Thymus (tissue), 14 donors: ENCODE measurements at places on chromosomes 1 and 21. TPM values are rescaled to one million over a fixed set of nuclear protein-coding genes. Genes with fewer than 3 reads are reported as not detected.

DNA sequence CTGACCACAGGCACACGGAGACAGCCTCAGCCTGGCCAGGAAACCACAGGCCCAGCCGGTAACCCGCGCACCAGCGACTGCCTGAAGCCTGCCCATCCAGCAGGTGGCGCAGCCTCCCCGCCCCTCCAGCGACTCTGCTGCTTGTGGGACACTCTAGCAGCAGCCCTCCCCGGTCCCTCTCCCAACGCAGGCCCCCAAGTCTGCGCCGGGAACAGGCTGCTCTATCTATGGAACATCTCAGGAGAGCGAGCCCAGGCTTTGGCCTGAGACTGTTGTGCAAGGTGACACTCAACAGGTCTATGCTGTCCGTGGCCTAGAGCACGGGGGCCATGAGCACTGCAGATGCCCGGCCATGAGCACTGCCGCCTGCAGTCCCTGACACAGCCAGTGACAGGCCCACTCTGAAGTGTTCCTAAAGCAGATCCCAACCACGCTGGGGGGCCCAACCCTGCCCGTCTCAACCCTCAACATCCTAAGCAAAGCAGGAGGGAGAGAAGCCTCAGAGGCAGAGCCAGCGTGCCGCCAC is 28.4 kb downstream of the WDR4 start:
- H3K4me3 ChIP-seq: no peak overlapping the region
- no peaks in the 10 kb centered on the region for H3K4me1 ChIP-seq
- peaks cover 80% of the 10 kb centered on the region for H3K36me3 ChIP-seq
- H3K27ac ChIP-seq: no peak overlapping the region
- no peaks in the 10 kb centered on the region for H3K27me3 ChIP-seq
- no peak for DNase-seq

DNA sequence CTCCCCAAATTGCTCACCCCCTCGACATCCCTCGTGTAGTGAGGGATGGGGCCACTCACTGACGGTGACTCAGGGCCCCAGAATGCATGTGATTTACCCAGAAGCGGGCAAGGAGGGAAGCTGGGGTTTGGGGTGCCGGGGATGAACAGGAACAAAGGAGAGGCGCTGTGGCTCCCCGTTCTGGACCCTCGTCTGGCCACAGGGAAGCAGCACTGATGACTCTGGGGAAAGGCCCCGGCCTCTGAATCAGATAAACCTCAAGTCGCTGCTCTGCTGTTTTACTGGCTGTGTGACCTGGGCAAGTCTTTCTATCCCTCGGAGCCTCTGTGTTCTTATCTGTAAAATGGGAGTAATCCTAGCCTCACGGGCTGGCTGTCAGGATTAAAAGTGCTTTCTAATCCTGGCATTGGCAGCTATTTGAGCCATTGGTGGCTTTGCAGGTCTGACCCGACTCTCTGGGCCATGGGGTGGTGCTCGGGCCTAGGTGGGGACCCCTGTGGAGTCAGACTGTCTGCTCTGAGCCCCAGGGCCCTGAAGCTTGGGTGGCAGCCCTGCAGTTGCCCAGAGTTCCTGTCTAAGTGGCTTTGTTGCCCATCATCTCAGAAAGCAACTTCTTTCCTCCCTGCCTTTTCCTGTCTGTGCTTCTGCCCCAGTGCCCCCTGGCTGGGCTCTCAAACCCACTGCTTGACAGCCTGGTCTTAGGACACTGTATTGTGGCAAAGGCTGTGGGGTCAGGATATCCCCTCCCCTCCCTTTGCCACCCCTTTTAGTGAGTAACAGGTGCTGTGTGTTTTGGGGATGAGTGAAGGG is 5.5 kb downstream of the TNFRSF1B start:
- H3K4me1 ChIP-seq: peaks cover 13% of the 10 kb centered on the region
- H3K27ac ChIP-seq: peak overlapping the region; percentile 84
- H3K4me3 ChIP-seq: no peak overlapping the region
- no peak for DNase-seq
- no peaks in the 10 kb centered on the region for H3K36me3 ChIP-seq

DNA sequence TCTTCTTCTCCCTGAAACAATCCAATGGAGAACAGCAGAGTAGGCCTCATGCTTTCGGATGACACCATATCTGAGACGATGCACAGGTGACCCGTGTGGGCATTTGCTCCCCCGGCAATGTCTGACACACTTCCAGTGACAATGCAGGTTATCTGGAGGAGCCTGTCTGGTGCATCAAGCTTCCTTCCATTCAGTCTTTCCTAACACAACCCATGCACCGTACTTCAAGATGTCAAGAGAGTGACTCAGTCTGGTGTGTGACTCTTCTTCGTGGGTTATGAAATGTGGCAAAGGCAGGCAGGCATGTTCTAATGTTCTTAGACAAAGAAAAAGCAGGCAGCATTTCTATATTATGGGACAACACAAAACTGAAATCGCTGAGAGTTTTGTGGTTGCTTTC is 159.1 kb downstream of the EDEM3 start:
- no peaks in the 10 kb centered on the region for H3K36me3 ChIP-seq
- no peak for DNase-seq
- H3K27ac ChIP-seq: no peak overlapping the region
- H3K4me3 ChIP-seq: no peak overlapping the region
- H3K4me1 ChIP-seq: no peaks in the 10 kb centered on the region
- H3K27me3 ChIP-seq: no peaks in the 10 kb centered on the region

GRCh38 chr1:2251786-2252185 is 23.7 kb downstream of the SKI start:
- H3K4me3 ChIP-seq: no peak overlapping the region
- H3K36me3 ChIP-seq: peaks cover 10% of the 10 kb centered on the region
- no peaks in the 10 kb centered on the region for H3K27me3 ChIP-seq
- no peak for DNase-seq
- peaks cover 74% of the 10 kb centered on the region for H3K4me1 ChIP-seq

DNA sequence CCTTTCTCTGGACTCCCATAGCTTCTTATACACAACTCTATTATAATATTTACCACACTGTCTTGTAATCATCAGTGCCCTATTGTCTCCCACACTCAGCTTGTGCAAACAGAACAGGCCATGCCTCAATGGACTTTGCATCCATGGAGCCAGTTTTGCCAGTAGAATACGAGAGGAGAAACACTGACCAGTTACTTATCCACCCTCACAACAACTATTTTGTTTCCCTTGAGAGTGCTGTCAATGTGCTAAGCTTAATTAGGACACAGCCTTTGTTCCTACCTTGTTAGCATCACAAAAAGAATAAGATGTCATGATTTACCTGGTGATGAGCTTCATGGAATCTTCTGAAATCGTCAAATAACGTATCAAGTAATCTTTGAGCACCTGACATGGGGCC is 18.1 kb upstream of the LRRC52 start:
- H3K27me3 ChIP-seq: no peaks in the 10 kb centered on the region
- H3K4me3 ChIP-seq: no peak overlapping the region
- no peaks in the 10 kb centered on the region for H3K4me1 ChIP-seq
- H3K27ac ChIP-seq: no peak overlapping the region
- no peaks in the 10 kb centered on the region for H3K36me3 ChIP-seq
- no peak for DNase-seq

GRCh38 chr1:16422041-16422440 is 15.2 kb downstream of the SPATA21 start:
- no peak overlapping the region for H3K4me3 ChIP-seq
- no peaks in the 10 kb centered on the region for H3K27me3 ChIP-seq
- H3K4me1 ChIP-seq: peaks cover 9% of the 10 kb centered on the region

GRCh38 chr21:15221799-15222386 is 157.1 kb upstream of the NRIP1 start:
- DNase-seq: no peak
- H3K4me3 ChIP-seq: no peak overlapping the region
- no peaks in the 10 kb centered on the region for H3K36me3 ChIP-seq
- H3K27me3 ChIP-seq: no peaks in the 10 kb centered on the region

DNA sequence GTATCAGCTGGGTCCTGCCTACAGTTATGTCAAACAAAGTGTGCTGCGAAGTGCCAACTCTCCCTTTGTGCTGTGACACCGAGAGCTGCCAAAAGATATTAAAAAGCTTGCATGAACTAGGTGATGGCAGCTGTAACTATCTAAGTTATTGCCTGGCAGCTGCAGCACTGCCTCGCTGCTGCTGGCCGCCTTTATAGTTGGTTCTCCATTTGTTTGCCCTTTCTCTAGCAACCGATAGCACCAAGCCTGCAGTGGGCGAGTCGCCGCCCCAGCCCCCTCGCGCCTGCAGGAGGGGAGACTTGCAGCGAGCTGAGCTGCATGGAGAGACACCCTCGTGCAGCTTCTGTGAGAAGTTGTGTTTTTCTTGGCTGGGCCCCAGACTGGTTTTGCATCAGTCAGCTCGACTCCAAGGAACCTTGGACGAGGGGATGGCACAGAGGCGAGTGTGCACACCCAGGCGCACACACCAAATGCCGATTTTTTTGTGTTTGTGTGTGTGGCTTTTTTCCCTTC is 330.6 kb downstream of the RPS6KC1 start:
- H3K4me3 ChIP-seq: no peak overlapping the region
- H3K36me3 ChIP-seq: no peaks in the 10 kb centered on the region
- no peaks in the 10 kb centered on the region for H3K4me1 ChIP-seq
- DNase-seq: no peak

- DNase-seq: no peak
- no peak overlapping the region for H3K27ac ChIP-seq
- no peaks in the 10 kb centered on the region for H3K36me3 ChIP-seq
- H3K4me3 ChIP-seq: no peak overlapping the region
- peaks cover 8% of the 10 kb centered on the region for H3K4me1 ChIP-seq
Measured at GRCh38 chr1:25671929-25672328, 55.3 kb downstream of the MAN1C1 start.

OR2T11 gene
- total RNA-seq: under 0.01 TPM

CCDC30 gene
- 1.9 TPM for total RNA-seq

- H3K27me3 ChIP-seq: peaks cover 12% of the 10 kb centered on the region
- no peak overlapping the region for H3K27ac ChIP-seq
- no peak overlapping the region for H3K4me3 ChIP-seq
- peaks cover 4% of the 10 kb centered on the region for H3K4me1 ChIP-seq
- H3K36me3 ChIP-seq: peaks cover 2% of the 10 kb centered on the region
Measured at GRCh38 chr1:32239337-32239736, 7.7 kb upstream of the FAM167B start.

C1orf53 gene
- total RNA-seq: 1.1 TPM

HLX gene
- total RNA-seq: 2.4 TPM

DNA sequence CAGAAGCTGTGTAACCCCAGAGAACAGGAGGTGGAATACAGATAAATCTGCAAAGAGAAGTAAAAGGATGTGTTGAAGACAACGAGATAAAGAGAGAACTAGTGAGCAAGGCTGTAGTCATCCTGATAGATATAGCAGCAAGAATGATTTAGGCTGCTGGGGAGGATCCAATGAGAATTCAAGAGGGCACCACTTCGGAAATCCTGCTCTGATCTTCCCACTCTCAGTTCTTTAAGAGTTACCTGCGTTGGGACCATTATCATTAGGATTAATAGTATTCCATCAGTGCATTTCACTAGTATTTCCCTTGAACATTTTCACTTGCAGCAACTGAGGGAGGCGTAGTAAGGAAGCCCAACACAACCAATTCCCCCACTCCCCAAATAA is at the start of gene BRINP3:
TSS of gene BRINP3 (minus strand) at position 103 of the 387 bp plus-strand sequence.
- H3K27me3 ChIP-seq: peaks cover 54% of the 10 kb centered on the region
- H3K27ac ChIP-seq: no peak within 1 kb of the TSS
- no peaks in the 10 kb centered on the region for H3K36me3 ChIP-seq
- DNase-seq: no peak
- H3K4me1 ChIP-seq: no peaks in the 10 kb centered on the region
- H3K4me3 ChIP-seq: no peak within 1 kb of the TSS

DNA sequence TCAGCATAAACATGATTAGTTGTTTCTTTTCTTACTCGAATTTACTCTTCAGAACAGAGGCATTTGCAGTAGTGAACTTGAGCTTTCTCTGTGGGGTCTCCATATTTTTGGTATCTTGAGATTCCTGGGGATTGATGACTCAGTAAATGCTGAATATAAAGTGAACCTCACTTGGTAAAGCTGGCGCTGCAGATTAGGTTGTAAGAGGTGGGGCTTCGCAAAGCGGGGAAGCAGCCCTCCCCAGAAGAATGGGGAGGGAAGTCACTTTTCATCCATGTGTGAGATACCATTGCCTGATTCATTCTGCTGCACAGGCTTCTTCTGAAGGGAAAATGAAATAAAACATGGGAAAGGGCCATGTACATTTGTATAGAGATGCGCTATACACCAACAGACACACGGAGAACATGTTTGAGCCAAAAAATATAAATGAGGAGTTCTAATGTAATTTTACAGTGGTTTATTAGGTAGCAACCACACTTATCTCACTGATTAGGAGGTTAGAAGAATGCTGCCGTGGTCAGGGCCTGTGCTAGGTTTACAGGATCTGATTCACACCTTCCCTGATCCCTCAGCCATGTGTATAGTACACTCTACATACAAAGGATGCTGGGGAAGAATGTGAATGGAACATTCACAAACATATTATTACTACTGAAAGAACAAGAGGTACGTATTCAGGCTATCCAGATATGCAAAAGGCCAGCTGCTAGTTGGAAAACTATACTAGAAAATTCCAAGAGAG is 63.5 kb downstream of the DNTTIP2 start:
- no peak overlapping the region for H3K4me3 ChIP-seq
- peaks cover 21% of the 10 kb centered on the region for H3K4me1 ChIP-seq
- H3K27ac ChIP-seq: no peak overlapping the region
- H3K27me3 ChIP-seq: no peaks in the 10 kb centered on the region

GRCh38 chr1:240320659-240321058 is 229.0 kb downstream of the FMN2 start:
- no peaks in the 10 kb centered on the region for H3K36me3 ChIP-seq
- H3K4me1 ChIP-seq: no peaks in the 10 kb centered on the region
- H3K27ac ChIP-seq: no peak overlapping the region
- no peak overlapping the region for H3K4me3 ChIP-seq

DNA sequence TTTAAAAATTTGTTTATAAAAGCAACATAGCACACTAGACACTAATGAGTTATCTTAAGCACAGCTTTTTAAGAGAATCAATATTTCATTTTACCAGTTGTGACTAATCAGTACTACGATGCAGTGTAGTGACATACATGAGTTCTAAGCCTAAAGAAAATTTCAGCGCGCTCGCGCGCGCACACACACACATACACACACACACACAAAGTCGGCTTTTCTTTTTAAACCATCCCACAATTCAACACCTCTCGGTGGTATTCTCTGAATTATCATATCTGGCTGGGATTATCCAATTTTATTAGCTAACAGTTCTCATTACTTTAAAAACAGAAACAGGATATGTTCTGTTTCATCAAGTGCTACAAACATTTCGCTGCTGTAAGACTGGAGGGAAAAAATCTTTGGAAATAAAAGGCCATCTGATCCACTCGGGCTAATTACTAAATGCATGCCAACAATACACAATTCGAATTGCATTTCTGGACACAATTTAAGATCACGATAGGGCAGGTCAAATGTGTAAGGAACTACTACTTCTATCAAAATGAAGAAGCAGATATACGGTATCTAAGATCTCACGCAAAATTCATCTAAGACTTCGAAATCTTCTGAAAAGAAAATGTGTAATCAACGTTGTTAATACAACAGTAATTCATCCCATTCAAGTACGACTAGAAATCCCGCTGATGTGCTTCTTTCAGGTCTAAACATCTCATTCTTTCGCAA is 1.2 kb downstream of the TUT4 start:
- H3K4me1 ChIP-seq: peaks cover 19% of the 10 kb centered on the region
- peak overlapping the region; percentile 85 for H3K4me3 ChIP-seq
- DNase-seq: peak; percentile 70
- no peaks in the 10 kb centered on the region for H3K27me3 ChIP-seq
- peak overlapping the region; percentile 97 for H3K27ac ChIP-seq
